ENCODE measurements at places on chromosomes 16 and 17.

- no peak for DNase-seq
Measured at GRCh38 chr16:86471896-86472295, 38.4 kb upstream of the FOXF1 start.

DNA sequence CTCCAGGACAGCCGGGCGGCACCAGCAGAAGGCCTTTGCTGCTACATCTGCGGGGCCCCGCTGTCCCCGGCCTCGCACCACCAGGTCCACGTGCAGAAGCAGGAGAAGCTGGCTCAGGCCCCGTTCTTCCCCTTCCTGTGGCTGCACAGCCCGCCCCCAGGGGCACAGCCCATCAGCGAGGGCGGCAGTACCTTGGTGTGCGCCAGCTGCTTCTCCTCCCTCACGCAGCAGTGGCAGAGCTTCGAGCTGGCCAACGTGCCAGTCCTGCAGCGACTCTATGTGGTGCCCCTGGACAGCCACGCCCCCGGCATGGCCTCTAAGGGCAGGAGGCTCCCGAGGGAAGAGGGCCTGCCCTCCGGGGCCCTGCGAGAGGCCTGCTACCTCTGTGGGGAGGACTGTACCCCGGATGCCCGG, 58.3 kb upstream of the CIBAR2 start:
- DNase-seq = no peak

DNA sequence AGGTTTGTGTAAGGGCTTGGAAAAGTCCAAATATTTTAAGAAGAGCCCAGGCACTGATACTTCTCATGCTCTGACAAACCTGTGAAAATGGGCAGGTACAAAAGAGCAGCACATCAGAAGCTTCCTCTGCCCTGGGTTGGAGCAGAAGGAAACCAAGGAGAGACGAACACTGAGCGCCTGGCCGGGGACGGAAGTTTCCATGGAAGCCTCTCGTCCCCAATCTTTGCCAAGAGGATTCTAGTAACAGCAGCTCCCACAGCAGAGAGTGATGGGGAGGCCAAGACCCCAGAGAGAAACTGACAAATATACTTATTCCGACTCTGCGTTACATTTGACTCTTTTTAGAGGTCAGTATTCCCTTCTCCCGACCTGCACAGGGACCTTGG, 268.5 kb downstream of the C16orf95 start:
- no peak for DNase-seq

DNA sequence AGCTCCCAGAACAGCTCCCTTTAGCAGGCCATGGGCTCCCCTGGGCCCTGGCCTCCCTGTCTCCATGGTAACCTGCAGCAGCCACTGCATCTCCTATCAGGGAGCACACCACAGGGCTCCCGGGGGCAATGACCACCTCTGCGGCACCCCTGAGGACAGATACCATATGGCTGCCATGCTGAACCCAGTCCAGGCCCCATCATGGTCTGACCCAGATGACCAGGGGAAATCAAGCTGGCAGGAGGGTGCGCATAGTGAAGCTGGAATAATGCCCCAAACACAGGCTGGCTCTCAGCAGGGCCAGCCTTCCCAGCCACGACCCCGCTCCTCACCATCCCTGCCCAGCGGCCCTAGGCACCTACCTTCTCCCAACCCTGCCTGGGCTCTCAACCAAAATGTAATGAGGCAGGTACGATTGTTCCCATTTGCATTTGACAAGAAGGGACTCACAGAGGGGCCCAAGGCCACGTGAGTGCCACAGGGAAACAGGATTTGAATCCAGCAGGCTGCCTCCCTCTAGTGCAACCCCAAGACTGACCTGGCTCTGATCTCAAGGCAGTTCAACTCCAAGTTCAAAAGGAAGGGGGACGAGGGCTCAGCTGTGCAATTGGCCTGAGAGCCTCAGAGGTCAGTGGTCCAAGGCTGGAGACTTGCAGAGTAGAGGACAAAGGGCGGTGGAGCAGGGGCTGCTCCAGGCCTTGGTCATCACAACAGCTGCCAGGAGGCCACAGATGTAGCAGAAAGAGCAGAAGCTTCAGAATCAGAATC, 2.4 kb downstream of the RUNDC3A start:
- DNase-seq = no peak

DNA sequence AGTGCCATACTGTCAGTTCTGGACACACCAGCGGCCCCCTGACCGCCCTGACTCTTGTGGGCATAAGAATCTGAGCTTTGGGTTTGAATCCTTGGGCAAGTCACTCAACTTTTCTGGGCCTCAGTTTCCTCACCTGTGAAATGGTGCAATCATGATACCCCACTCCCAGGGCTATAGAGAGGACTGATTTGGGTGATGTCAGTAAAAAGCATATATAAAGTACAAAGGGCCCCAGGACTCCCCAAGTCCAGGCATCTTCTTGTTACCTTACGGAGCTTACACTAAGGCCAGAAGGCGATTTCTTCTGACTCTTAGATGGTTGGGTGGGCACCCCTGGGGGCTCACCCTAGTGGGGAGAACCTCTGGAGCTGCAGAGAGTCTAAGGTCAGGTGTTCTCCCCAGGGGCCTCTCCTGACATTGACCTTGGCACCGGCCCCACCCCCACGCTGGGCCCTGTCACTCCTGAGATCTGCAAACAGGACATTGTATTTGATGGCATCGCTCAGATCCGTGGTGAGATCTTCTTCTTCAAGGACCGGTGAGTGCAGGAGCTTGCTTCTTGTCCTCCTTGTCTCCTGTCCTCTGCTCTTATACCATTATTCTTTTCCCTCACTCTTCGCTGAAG, 13.9 kb downstream of the MMP2 start:
- DNase-seq = no peak

- DNase-seq = no peak
Measured at GRCh38 chr17:50134206-50135110, 4.5 kb upstream of the SAMD14 start.

GRCh38 chr16:13982451-13982850, 62.5 kb downstream of the ERCC4 start:
- DNase-seq = no peak

GRCh38 chr17:1434150-1434549, 21.9 kb downstream of the CRK start:
- no peak for DNase-seq

- DNase-seq = no peak
Measured at GRCh38 chr17:37194208-37194607, 181.6 kb upstream of the C17orf78 start.

- DNase-seq = no peak
Measured at GRCh38 chr17:72187556-72187955, 66.7 kb downstream of the SOX9 start.

DNA sequence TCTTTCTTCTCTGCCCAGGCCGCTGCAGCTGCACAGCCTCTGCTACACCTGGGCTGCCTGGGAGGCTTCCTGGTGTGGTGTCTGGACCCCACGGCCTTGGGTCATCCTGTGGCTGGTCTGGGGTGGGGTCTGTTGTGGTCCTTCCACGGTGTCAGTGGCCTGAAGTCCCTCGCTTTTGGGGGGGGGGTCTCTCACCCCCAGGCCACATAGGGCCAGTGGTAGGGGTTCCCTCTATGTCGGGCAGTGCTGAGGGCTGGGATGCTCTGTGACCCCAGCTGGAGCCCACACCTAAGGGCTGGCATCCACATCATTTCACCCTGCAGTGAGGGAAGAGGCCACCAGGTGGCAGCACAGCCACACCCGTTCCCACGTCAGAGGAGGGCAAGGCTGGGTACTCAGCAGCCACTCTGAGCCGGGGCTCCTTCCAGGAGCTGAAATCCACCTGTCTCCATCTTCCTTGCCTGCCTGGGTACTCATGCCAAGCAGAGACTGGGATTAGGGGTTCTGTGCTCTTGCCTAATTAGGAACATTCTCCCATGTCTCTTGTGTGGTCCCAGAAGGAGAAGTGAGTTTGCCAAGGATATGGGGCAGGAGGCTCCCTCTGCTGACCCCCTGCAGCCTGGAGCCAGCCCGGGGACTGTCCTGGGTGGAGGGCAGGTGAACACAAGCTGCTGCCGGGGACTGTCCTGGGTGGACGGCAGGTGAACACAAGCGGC, 13.0 kb downstream of the ENGASE start:
- DNase-seq = peak; percentile 61

Data from T follicular helper cell (primary cell).